ENCODE measurements at places on chromosomes 11 and 22.

DNA sequence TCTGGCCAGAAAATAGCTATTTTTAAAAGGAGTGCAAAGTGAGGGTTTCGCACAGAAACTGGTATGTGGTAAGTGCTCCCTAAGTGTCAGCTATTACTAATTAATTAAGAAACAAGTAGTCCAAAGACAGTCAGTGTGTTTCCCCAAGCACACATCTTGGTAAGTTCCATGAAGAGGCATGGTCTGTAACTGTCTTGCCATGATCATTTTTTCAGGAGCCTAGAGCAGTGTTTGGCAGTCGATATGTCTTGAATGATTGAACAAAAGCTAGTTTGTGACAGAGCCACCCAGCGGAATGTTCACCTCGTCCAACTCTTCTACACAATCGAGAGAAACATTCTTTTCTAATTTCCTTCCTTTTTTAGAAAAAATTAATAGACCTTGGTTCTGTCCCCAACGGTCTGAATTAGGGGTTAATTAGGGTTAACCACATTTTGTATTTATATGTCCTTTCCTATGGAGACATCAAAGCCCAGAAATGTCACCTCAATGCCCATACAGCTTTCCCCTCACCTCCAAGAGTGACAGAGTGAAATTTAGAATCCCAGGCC lies 57.6 kb upstream of the FTH1 start:
- DNase-seq = no peak

- DNase-seq = peak; percentile 81
These were observed 1.5 kb downstream of the DBX1 start for GRCh38 chr11:20158597-20159257.

DNA sequence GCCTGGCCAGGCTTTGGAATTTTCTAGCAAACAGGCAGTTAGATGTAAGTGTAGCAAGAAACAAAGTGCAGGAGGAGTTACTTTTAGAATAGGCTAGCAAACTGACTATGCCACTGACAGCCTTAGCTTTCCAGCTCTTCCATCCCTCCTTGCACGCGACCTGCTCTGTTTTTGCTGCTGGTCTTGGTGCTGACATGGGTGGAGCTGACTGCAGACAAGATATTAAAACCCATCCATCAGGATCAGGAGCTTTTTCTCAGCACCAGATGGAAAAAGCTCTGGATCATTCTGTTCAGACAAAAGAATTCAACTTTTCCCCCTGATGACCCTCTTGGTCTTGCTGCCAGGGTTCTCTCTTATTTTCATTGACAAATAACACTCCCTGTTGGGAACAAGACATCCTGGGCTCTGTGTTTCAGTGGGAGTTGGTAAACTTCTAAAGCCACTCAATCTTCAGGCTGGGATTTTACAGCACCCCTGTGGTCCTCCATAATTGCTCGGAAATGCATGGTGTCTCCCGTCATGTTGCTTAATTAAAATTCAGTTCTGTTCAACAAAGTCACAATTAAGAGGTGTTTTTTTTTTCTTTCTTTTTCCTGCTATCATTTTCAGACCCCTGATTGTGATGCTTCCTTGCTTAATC lies 240.0 kb upstream of the LARGE1 start:
- DNase-seq = no peak

GRCh38 chr11:128905345-128906184 lies 14.4 kb downstream of the KCNJ5 start:
- peak; percentile 47 for DNase-seq

- no peak for DNase-seq
These were observed 8.0 kb downstream of the PHLDB1 start for GRCh38 chr11:118615282-118615975.

- DNase-seq = no peak
These were observed 16.9 kb upstream of the PEX26 start for GRCh38 chr22:18060646-18061620.

DNA sequence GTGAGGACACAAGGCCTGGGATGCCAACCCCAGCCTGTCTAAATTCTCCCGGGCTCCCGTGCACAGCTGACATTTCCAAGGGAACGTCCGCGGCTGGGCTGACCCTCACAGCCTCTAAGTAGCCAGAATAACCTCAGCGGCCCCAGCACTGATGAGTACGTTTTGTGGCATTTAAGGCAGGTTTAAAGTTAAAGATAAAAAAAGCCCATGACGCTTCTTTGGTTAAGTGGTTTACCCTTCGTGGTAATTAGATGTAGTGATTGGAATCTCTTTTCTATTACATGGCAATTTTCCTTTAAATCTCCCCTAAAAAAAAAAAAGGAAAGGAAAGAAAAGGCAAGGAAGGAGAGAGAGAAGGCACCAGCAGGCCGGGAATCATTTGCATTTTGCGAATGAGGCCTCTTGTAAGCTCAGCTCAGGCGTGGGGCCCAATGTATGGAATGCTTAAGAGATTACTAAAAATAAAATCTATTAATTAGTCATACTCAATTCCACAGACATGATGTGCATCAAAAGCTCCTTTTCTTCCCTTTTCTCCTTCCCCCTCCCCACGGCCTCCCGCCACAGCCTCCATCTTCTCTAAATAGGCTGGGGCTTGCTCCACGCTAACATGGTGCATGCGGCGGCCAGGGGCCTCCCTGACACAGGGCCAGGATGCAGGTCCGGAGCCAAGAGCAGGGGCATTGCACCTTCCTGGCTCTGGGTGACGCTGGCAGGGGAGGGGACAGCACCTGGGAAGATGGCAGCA lies 44.1 kb downstream of the MACROD1 start:
- no peak for DNase-seq

- no peak for DNase-seq
These were observed 9.7 kb upstream of the CCKBR start for GRCh38 chr11:6249770-6250555.

DNA sequence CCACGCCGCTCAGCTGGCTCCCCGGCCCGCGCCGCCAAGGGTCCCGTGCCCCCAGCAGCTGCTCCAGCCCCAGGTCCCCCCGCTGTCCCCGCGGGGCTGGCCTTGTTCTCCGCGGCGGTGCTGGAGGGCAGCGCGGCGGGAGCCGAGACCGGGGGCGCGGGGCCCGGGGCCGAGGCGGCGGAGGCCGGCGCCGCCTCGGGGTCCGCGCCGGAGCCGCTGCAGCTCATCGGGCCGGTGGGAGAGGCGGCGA lies 128 bp downstream of the TAF10 start:
- no peak for DNase-seq

GRCh38 chr11:65773784-65774411 lies 6.9 kb downstream of the AP5B1 start:
- DNase-seq = no peak

DNA sequence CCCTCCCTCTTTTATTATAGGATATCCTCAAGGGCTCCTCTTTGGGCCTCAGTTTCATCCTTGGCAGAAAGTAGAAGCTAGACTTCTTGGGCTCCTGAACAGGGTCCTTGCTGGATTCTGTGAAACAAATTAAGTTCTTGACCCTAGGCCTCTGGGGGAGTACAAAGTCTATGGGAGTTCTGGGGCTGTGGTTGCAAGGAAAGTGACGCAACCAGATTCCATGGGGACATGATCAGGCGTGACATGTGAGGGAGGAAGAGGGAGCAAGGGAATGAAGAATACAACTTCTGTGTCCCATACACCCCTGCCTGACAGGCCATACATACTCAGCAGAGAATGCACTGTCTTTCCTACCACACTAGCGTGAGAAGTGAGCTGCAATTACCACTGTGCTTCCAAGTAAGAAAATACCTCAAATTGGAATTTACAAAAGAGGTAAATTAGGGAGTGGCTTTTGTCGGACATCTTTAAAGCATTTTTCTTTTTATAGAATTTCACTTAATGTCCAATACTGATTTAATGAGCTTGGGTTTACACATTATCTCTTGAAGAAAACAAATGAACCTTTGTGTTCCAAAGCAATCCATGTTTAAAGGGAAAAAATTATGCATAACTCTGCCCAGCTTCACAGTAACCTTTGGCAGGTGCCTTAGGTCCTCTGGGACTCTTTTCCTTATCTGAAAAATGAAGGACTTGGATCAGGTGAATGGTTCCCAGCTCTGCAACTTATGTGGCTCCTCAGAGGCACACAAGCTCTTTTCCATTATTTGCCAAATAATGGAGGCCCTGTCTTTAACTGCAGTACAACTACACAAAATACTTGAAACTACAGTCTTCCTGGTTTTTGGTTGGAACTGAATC lies 38.9 kb downstream of the LIMK2 start:
- DNase-seq = no peak

DNA sequence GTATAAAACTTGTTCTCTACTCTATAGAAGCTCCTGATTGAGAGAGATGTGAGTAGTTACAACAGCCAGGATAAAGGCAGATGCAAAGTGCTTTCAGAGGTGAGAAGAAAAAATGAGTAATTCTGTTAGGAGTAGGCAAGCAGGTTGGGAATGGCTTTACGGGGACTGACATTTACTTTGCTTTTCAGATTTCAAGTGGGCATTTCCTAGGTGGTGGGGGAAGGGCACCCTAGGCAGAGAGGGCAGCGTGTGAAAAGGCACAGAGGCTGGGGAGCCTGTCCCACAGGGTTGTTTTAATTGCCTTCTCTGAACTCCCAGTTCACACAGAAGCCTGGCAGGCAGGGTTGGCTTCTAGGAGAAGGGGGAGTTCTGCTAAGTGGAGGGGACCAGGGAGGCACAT lies 106.5 kb downstream of the NAV2 start:
- no peak for DNase-seq

DNA sequence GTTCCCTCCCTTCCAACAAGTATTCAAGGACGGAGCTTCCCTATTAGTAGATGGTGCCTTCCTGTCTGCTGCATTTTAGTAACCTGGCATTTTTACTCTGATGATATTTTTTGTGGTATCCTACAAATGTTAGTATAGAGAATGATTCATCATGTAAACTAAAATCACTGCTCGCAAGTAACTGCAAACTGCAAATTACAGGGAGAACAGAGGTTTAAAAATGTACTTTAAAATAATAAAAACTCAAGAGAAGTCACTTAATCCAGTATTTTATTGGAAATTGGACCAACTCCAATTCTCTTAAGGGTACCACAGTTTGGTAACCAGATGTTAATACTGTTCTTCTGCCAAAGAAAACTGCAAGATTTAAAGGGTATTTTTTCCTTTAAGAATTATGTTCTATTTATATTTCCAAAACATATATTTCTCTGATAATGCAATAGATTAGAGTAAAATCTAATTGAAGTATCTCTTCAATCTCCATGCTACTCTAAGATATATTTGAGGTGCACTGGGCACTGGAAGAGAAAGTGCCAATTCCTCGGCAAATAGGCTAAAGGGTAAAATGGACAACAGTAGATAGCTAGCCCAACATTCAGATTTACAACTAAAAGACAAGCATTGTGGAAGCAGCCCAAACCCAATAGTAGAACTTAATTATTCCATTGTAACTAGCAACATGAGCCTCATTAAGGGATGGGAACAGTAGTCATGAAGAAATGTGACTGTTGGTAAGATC lies 298.0 kb downstream of the TTC28 start:
- DNase-seq = no peak

GRCh38 chr22:42332089-42332488 lies 61.6 kb upstream of the TCF20 start:
- no peak for DNase-seq

- DNase-seq = no peak
These were observed 43.2 kb downstream of the CD82 start for GRCh38 chr11:44608651-44608990.

- DNase-seq = no peak
These were observed 8.5 kb upstream of the CDC42BPG start for GRCh38 chr11:64852804-64853509.

GRCh38 chr11:56782167-56782847 lies 33.8 kb upstream of the OR9G4 start:
- DNase-seq = no peak

- DNase-seq = peak; percentile 67
These were observed 1.0 kb upstream of the SESN3 start for GRCh38 chr11:95231881-95232605.

DNA sequence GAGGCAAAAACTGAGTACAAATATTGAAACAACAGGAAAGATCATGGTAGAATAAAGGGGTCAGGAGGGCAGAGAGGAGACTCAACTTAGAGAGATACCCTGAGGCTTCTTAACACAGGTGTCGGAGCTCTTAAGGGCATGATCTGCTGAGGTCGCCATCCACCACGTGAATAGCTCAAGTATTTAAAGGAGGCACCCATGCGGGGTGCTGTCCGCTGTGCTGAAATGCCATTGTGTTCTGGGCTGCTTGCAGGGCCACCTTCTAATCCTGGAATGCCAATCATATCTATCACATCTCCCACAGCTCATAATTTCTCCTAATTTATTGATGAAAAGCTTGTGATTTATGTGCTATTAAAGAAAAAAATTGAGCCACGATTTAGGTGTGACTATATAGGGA lies 90.2 kb downstream of the SEZ6L start:
- peak; percentile 68 for DNase-seq

- no peak for DNase-seq
These were observed 41.8 kb downstream of the MMP20 start for GRCh38 chr11:102583141-102583873.

GRCh38 chr22:41132550-41132949 lies 40.2 kb downstream of the EP300 start:
- no peak for DNase-seq

DNA sequence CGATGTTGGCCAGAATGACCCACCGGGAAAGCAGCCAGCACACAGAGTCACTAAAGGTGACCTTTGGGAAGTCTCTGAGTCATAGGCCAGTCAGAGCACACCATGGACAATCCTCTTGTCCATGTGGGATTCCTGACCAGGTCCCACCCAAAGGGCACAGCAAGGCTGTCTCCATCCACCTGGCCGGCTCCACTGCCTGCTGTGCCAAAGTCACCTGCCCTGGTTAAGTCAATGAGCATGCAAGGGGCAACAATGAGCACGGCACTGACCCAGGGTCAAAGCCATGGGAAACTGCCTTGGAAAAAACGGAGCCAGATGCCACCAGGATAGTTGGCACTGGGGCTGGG lies 49.8 kb downstream of the SHANK2 start:
- no peak for DNase-seq

DNA sequence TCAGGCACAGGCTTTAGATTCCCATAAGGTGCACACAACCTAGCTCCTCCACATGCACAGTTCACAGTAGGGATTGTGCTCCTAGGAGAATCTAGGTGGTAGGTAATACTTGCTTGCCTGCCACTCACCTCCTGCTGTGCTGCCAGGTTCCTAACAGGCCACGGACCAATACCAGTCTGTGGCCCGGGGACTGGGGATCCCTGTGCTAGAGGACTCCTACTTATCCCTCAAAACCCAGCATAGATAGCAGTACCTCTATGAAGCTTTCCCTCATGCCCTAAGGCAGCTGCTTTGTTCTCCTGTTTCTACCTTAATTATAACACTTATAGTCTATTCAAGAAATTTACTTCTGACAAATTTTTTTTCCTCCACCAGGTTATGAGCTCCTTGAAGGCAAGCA lies 36.7 kb downstream of the ARHGAP20 start:
- DNase-seq = no peak

GRCh38 chr11:76251576-76251975 lies 45.3 kb upstream of the WNT11 start:
- DNase-seq = no peak

- no peak for DNase-seq
These were observed 31.9 kb downstream of the RASSF10 start for GRCh38 chr11:13040969-13041561.

Measured in endothelial cell (in vitro differentiated cells).